Inflammatory macrophage treated with lipopolysaccharide for 4 hours (primary cell): ENCODE measurements at places on chromosomes 5 and 9.

- DNase-seq = no peak
These were observed 31.0 kb downstream of the TTC1 start for GRCh38 chr5:160039810-160040470.

- DNase-seq = no peak
These were observed 2.8 kb downstream of the RXRA start for GRCh38 chr9:134328841-134329575.

- DNase-seq = no peak
These were observed 163.7 kb downstream of the ELAVL2 start for GRCh38 chr9:23662320-23662719.

GRCh38 chr9:107569174-107569573 is 79.6 kb upstream of the KLF4 start:
- DNase-seq = no peak

GRCh38 chr9:84953797-84954705 is 284.5 kb downstream of the NTRK2 start:
- peak; percentile 18 for DNase-seq

GRCh38 chr5:68484307-68485068 is 268.9 kb downstream of the PIK3R1 start:
- DNase-seq = peak; percentile 31

DNA sequence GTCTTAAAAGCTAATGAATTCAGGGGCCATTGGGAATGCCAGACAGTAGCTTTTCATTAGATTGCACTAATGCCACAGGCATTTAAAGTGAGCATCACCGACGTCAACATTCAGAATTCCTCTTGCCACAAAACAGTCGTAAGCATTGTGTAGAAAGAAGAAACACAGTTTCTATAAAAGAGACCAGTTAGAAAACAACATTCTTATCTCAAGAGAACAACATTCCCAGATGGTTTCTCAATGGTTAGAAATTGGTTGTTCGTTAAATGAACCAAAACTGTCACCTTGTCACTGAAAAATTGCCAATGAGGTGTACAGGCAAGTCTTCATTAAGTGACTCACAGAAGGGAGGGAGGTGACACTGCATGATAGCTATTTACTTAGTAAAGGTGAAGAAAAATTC is 401.6 kb upstream of the PRR16 start:
- DNase-seq = no peak

DNA sequence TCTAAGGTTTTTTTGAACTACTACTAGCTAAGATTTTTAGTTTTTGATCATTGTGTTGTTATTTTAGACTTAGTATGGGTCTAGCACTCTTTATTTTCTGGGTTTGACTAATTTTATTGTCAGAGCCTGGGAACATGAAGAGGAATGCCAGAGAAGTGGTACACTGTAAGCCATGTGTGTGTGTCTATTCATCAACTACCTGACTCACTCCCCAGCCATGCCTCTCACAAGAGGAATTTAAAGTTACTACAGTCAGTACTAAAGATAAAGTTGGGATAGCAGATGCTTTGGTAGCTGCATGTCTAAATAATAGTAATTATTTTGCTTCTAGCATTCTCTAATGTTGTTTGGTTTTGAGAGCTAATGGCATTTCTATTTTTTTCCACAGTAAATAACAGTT is 264.8 kb downstream of the CSNK1G3 start:
- DNase-seq = no peak

- DNase-seq = no peak
These were observed 12.4 kb downstream of the PTTG1 start for GRCh38 chr5:160434022-160434531.

DNA sequence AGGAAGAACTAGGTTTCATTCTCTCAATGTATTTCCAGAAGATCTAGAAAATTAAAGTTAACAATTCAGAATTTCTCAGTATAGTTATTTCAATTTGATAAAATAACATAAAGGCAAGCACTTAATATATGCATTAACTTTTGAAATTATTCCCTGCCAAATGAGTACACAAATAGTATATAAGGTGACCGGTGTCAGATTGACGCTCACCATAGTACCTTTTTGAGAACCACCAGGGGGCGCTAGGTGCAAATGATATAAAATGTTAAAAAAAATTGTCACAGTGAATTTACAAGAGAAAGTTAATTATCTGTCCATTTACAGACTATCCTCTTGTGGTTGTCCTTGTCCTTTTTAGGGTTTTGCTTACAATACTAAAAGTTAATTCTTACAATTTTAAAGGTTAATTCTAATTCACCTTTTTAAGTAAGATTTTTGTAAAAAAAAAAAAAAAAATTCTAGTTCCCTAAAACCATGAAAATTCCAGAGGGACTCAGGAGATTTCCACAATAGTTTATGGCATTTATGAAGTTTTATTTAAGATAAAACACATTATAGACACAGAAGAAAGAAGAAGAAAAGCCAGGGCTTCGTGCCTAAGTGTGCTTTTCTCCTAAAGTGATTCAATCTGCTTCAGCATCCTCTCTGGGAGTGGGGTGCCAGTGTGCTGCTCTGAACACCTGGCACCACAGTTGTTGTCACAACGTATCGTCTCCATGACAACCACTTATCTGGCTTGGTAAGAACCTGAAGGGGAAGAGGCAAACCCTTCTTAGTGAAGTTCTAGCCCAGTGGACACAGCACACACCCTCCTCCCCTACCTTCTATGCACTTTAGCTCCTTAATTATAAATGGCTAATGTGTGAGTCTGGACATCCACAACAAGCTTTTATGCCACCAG is 1.7 kb downstream of the ADAMTS16 start:
- peak; percentile 57 for DNase-seq

GRCh38 chr9:70398145-70398556 is 16.3 kb downstream of the KLF9 start:
- DNase-seq = peak; percentile 76

- peak; percentile 99 for DNase-seq
These were observed 34.1 kb upstream of the PLIN2 start for GRCh38 chr9:19161257-19162025.

DNA sequence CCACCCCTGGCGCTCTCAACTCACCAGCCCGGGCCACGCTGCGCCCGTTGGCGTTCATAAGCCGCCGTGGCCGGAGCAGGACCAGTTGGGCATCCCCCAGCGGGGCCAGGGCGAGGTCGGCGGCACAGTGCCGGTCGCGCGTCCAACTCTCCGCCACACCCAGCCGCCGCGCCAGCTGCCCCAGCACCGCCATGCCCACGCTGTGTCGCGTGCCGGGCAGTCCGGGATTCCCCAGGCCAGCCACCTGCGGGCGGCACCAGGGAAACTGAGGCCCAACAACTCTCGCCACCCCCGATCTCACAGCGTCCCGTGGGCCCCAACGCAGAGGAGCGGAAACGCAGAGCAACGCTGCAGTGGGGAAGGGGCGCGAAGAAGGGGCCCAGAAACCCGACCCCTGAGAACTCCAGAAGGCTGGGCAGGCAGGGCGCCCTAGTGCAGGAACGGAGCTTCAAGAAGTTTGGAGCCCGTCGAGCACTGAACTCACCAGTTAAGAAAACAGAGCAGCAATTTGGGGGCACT is 453 bp downstream of the PTRH1 start:
- peak; percentile 40 for DNase-seq

DNA sequence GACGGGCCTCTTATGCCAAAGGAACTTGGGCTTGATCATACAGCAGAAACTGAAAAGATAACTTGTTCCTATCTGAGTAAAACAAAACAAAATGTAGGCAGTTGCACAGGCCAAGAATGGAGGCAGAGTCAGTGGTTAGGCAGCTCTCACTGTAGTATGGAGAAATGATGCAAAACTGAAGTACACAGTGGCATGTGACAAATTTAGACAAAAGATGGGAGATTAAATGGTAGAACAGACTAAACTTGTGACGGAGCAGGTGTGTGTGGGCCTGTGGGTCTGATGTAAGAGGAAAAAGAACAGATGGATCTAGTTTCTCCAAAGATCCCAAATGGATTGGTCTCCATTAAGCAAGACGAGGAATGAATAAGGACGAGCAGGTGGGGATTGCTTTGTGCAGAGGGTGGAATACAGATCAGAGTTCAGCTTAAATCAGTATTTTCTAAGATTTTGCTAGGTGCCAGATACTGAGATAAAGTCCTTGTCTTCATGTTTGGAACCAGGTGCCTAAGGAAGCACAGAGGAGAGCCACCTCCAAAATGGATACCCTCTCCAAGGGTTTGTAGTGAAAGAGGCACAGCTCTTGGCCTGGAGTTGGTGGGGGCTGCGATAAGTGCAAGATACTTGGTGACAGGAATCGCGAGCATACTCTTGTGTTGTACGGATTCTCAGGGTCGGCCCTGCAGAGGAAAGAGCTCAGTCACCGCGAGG is 722 bp upstream of the DCP2 start:
- no peak for DNase-seq

- DNase-seq = no peak
These were observed 27.0 kb upstream of the TMOD1 start for GRCh38 chr9:97474372-97474925.

DNA sequence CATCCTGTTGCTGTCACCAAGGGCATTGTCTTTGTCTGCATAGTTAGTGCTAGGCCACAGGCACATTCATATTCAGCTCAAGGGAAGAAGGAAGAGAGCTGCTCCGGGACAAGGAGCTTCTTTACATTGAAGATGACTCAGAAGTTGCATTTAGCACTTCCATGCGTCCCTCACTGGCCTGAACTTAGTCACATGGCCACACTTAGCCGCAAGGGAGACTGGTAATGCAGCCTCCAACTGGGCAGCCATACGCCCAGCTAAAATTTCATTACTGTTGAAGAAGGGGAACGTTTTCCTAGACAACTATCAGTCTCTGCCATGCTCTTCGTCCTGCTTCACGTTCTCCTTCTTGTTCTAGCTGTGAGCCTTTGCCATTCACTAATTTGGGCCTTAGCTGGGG is 20.0 kb downstream of the ACTL7B start:
- DNase-seq = peak; percentile 66

DNA sequence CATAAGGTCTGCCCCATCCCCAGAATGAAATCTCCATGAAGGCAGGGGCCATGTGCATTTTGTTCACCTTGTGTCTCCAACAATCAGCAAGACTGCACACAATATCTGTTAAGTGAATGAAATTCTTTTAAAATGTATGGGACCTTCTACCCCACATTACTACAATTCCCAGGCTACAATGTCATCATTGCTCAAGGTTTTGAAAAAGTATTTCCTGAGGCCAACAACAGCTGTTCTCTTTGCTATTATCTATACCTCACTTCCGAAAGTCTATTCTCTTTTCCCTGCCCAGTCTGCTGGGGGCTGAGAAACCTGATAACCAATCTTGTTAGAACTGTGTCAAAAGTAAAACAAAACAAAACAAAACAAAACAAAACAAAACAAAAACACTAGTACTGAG is 29.2 kb downstream of the HOMER1 start:
- DNase-seq = no peak

GRCh38 chr5:39156082-39156481 is 63.3 kb downstream of the FYB1 start:
- no peak for DNase-seq
